GM23338 (cell line): ENCODE measurements at places on chromosomes 7 and 10. TPM values are rescaled to one million over a fixed set of nuclear protein-coding genes. Genes with fewer than 3 reads are reported as not detected.

DNA sequence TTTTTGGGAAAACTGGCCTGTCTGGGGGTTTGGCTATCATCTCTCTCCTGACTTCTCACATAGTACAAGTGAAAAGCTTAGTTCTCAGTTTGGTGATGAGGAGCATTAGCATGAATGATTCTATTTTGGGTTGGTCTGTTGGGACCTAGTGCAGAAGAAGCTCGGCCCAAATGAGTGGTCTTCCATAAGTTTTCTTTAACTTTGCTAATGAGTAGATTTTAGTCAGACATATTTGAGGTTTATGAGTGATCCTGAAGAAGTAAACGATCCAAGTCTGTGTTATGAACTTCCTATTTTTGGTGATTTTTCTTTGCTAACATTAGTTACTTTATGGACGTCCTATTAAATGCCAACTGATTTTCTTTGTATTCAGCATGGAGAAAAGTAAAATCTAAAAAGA lies 51.7 kb upstream of the CALD1 start:
- DNase-seq: no peak

- DNase-seq: no peak
Observed at GRCh38 chr7:139446051-139446890, 37.2 kb downstream of the KLRG2 start.

DNA sequence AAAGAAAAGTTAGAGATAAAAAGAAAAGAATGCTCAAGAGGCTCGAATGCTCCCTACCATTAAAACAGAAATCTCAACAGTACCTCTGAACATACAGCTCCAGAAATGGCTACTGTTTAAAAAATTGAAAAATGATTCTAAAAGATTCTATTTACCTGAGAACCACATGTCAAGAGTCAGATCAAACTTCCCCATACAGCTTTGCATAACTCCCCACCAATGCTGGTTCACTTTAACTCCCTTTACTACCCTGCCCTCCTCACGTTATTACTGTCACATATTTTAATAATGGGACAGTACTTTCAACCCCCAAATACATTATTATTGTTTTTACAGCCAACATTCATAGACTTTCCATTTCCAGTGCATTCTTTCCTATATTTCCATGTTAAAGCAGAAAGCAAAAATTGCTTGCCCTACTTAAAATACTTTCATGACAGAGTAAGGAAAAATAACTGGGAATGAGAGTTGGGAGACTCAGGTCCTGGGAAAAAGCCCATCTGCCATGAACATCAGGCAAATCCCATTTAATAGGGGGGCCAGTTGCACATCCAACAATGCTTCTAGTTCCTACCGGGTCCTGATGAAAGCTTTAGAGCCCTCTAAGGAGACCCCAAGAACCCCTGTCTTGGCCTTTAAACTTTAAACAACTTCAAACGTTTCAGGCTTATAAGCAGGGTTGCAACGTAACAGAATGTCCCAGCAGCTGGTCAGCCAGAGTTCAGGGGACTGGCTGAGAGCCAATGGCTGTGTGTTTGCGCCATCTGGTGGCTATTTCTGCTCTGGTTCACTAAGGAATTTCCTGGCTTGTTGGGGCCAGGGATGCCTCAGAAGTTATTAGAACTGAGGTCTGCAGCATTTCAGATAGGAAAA lies 247.4 kb downstream of the ELMO1 start:
- peak; percentile 90 for DNase-seq

DNA sequence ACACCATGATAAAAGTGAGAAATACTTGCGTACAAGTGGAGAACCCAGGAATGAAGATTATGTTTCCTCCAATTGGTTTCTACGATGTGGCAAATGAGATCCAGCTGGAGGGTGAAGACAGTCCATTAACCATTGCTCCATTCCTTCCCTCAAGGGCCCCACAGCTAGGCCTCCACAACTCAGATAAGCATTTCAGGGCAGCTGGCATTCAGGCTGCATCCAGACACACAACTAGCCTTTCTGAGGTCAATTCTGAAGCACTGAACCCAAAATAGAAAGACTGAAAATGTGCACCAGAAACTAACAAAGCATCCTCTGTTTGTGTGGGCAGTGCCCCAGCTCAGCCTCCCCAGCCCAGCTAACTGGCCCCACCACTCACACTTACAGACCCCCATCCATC lies 94.8 kb downstream of the GSAP start:
- DNase-seq: no peak

GRCh38 chr7:4689668-4690067 lies 7.6 kb downstream of the FOXK1 start:
- no peak for DNase-seq

DNA sequence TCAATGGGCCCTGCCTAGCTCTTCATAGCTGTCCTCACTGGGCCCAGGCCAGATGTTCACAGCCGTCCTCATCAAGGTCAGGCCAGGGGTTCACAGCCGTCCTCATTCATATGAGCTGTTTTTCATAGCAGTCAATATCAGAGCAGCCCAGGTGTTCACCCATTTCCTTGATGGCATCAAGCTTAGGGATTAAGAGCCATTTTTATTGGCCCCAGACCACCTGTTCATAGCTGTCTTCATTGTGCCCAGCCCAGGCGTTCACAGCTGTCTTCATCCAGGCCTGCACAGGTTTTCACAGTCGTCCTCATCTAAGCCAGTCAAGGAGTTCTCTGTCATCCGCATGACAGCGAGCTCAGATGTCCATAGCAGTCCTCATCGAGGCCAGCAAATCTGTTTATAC lies 9.4 kb downstream of the FRG2B start:
- no peak for DNase-seq

Gene MAD1L1
- total RNA-seq: 59.3 and 87.1 TPM in 2 replicates

Gene ADARB2
- total RNA-seq: 1.6 and 5.0 TPM in 2 replicates

Gene EBF3
- 0.23 and 0.49 TPM in 2 replicates for total RNA-seq

Gene NME8
- total RNA-seq: 0.14 TPM in 1 of 2 replicates, not detected in the other

Gene ZNF438
- 0.74 and 0.94 TPM in 2 replicates for total RNA-seq

Gene UBE2D1
- 39.5 and 43.3 TPM in 2 replicates for total RNA-seq

Gene ADAP1
- total RNA-seq: 4.3 and 9.6 TPM in 2 replicates

Gene HIP1
- 59.8 and 80.8 TPM in 2 replicates for total RNA-seq
